Right cardiac atrium (tissue), 5 donors: ENCODE measurements at places on chromosomes 1 and 21. TPM values are rescaled to one million over a fixed set of nuclear protein-coding genes. Genes with fewer than 3 reads are reported as not detected.

DNA sequence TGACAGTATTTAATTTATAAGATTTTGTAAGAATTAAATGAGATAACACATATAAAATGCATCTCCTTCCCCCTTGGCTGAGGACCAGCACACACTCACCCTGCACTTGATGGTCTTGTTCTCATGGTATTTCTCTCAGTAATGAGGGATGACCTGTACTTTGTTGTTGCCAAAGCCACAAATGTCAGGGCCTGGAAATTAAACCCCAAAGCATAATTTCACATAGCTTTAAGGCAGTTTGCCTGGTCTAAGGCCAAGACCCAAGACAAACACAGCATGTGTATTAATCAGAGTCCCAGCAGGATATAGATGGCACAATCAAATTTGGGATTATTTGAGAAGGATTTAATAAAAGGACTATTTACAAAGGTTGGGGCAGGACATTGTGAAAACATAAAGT, 48.6 kb upstream of the EPS15 start:
- peak; percentile 19 for DNase-seq

DNA sequence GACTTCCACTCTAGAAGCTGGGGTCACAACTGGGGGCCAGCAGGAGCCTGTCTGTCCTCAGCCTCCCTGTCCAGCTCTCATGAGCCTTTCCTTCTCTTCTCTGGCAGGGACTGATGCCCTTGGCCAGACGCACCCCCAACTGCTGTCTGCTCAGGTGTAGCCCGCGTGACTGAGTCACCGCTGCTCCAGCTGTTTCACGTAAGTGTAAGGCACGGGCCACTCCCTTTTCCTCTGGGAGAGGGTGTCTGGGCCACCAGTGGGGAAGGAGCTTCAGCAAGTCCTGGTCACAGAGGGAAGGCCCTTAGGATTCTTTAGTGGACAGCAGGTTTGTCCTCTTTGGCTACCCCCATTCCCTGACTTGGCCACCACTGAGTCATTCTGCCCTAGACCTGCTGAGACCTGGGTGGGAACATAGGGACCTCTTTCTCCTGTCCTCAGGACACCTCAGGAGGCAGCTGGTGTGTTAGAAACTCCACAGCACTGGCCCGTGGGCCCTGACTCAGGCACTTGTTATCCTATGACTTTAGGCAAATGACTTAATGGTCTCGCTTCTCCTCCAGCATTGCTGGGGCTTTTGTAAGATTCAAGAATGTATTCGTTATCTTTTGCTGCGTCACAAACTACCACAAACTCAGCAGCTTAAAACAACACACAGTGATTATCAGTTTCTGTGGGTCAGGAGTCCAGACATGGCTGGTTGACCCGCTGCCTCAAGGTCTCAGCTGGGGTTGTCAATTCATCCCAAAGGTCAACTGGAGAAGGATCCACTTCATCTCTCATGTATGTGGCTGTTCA, 64.8 kb downstream of the FAM163A start:
- DNase-seq: no peak

DNA sequence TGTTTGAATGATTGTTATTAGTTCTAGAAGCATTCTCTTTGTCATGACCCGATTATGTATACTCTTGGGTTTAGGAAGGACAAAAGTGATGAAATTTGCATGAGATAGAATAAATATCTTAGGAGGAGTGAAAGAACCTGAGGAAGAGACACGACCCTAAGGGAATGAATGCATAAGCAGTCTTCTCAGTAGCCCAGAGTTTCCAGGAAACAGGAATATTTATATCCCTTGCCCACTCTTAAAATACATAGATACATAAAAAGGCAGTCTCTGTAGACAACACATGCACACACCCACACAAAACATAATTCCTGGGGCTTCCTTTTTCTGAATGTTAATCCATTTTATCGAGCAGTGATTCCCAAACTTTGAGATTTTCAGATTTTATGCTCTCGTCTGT, 19.4 kb downstream of the CLEC20A start:
- DNase-seq: no peak

- DNase-seq: peak; percentile 91
Observed at GRCh38 chr1:44652445-44653106, 21.7 kb downstream of the TMEM53 start.

DNA sequence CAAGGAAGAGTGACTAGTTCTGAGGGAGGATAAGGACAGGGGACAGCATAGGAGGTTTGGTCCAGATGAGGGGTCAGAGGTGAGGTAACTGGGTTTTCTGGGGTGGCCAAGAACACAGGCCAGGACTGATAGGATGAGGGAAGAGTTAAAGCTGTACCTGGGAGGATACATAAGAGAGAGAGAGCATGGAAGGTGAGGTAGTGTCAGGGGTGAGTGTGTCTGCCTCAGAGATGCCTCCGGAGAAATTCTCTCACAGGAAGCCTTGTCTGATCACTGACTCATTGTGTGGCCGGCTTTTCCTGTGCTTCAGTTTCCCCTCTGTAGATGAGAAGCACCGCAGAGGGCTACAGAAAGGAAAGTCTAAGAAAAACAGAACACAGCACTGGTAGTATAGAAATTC, 40.2 kb downstream of the FASLG start:
- no peak for DNase-seq

DNA sequence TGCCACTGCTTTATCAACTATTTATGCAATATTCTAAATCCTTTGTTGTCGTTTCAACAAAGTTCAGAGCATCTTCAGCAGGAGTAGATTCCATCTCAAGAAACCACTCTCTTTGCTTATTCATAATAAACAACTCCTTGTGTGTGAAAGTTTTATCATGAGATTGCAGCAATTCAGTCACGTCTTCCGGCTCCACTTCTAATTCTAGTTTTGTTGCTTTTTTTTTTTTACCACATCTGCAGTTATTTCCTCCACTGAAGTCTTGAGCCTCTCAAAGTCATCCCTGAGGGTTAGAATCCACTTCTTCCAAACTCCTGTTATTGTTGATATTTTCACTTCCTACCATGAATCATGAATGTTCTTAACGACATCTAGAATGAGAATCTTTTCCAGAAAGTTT, 14.8 kb upstream of the ETS2 start:
- no peak for DNase-seq

DNA sequence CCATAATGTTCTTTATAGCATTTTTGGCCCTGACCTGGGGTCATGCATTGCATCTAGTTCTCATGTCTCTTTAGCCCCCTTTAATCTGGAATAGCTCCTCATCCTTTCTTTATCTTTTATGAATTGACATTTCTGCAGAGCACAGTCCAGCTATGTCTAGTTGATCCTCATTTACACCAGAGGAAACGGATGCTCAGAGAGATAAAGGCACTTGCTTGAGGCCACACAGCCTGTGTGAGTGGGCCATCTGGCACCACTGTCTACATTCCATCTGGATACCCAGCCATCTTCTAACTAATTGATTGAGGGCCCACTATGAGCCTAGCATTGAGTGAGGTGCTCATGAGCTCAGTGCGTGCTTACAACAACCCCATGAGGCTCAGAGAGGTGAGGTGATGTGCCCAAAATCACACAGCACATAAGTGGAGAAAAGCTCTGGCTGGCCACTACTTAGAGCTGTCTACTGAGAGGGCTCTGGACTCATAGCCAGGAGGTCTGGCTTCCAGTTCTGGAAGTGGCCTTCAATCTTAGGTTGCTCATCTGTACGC, 3.5 kb downstream of the HPCA start:
- no peak for DNase-seq

DNA sequence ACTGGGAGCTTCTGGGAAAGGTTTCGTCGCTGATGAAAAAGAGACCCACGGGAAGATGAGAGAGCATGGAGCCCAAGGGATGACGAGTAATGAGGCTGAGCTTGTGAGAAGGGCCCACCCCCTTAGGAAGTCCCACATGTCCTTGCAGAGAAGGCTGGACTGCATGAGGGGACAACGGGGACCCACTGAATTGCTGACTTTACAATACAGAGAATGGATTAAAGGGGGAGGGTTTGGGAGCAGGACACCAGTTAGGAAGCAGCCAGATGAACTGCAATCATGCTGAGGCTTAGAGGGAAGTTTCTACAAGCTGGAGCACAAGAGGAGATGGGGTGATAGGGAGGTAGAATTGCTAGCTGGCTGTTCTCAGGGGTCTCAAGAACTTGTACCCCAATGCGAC, 5.5 kb upstream of the TMEM51 start:
- no peak for DNase-seq

- no peak for DNase-seq
Observed at GRCh38 chr1:228345201-228345930, 61.3 kb downstream of the TRIM11 start.

DNA sequence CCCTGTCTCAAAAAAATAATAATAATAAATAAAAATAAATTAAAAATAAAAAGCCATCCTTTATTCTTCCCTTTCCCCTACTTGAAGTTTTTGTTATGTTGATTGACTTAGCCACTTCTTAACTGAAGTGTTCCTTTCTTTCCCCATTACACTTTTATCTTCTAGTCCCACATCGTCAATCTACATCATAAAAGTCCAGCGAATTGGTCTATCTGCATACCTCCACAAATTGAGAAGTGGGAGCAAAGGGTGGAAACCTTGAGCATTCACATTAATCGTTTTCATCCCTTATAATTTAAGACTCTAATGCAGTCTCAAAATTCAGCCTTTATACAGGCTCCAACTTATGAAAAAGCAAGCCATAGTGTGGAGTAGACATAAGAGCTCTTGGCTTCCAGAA, 6.5 kb upstream of the ZYG11A start:
- no peak for DNase-seq

DNA sequence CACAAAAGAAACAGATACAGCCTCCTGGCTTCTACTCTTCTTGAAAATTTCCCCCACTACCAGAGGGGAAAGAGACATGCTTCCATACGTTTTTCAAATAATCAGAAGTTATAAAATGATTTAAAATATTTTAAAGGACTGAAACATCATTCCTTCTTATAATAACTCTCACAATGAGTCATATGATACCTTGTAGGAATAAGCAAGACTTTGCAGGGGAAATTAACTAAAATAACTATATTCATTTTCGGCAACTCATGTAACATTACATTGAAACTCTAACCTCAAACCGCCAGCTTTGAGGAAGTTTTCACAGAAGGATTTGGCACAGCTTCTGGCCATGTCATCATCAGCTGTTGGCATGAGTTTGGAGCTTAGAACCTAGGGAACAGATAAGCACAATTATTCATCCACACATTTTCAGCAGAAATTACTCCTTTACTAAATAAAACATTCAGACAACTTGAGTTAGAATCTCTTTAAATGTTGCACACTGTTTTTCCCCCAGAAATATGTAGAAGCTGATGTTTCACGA, 85.9 kb downstream of the USP24 start:
- DNase-seq: peak; percentile 55

DNA sequence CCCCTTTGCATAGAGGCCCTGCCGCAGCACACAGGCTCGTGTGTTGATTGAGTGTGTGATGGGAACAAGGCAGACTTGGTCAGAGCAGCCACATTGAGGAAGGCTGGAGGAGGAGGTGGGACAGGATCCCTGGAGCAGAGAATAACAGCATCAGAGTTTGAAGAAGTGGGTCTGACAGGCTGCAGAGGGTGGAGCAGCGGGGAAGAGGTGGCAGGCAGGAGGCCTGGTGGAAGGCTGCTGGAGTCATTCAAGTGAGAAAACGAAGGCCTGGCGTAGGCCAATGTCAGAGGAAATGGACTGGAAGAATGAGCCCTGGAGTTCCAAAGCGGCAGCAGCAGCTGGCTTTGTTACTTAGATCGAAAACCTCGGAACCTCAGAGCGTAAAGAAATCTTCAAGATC, 115.0 kb upstream of the GRIK3 start:
- DNase-seq: no peak

GRCh38 chr1:51897699-51898031, 19.1 kb upstream of the NRDC start:
- DNase-seq: no peak

DNA sequence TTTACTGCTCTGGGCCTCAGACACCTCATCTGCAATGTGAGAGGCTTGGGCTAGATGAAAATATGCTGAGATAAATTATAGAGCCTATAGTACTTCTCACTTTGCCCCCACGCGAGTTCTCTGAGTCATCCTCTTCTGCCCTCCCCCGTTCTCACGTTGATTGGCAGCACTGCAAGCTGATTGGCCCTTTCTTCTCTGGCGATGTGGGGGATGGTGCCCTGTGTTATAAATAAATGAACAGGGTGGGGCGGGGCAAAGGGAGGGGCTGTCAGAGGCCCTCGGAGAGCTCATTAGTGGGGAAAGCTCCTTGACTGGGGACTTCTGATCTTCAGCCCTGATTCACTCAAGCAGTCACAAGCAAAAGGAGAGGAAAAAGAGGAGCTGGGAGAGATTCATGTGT, 64.3 kb upstream of the ZC3H12A start:
- no peak for DNase-seq

DNA sequence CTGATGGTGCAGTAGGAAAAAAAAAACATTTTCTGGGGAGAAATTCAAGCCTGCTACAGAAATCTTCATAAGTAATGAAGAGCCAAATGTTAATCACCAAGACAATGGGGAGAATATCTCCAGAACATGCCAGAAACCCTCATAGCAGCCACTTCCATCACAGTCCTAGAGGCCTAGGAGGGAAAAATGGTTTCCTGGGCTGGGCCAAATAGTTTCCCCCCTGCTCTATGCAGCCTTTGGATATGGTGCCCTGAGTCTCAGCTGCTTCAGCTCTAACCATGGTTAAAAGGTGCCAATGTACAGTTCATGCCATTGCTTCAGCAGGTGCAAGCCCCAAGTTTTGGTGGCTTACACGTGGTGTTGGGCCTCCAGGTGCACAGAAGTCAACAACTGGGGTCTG, 113.1 kb downstream of the ZNF648 start:
- no peak for DNase-seq

- DNase-seq: no peak
Observed at GRCh38 chr1:118158924-118159323, 26.1 kb downstream of the SPAG17 start.

DNA sequence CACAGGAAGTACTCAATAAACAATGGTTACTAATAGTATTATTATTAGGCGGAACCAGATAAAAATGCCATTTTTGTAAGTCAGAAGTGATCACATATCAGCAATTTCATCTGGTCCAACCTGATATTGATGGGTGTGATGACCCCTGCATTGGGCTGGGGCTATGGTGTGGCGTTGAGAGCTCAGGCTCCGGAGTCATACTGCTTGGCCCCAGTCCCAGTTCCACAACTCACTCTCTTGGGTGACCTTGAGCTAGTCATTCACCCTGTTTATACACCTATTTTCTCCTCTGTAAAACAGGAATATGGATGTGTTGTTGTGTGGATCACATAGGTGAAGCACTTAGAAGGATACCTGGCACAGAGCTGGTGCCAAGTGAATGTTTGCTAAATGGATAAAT, 229.4 kb upstream of the POU3F1 start:
- DNase-seq: no peak

DNA sequence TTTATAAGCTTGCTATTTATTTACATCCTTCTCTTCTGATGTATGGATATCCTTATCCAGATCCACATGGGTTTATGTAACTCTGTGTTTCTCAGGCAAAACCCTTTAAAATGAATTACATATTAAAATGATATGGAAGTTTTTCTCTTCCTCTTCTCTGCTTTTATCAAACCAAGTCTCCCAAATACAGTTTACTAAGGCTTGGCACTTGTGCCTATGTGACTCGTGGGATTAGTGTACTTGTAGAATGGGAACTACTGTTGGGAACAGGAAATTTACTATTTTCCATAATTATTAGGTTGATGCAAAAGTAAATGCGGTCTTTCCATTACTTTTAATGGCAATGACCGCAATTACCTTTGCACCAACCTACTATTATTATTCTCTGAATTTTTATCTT, 14.8 kb downstream of the SIM2 start:
- DNase-seq: no peak

GRCh38 chr1:84995484-84996334, 1.2 kb downstream of the MCOLN2 start:
- DNase-seq: no peak

PLCH2 gene
- 0.08 TPM for total RNA-seq

PCSK9 gene
- total RNA-seq: not detected

C1orf174 gene
- 11.7 TPM for total RNA-seq

S100A2 gene
- total RNA-seq: 1.2 TPM

PRAMEF6 gene
- not detected for total RNA-seq

TFF3 gene
- total RNA-seq: 1.4 TPM
